Stimulated activated CD8-positive, alpha-beta memory T cell treated with anti-CD3 and anti-CD28 coated beads, Interleukin-15, amount 100 ng/mL, for 4 hours (primary cell): ENCODE measurements at places on chromosomes 1 and 21.

- DNase-seq: no peak
Observed at GRCh38 chr1:159897962-159898361, 2.0 kb downstream of the CFAP45 start.

- DNase-seq: no peak
Observed at GRCh38 chr1:34272152-34272551, 95.4 kb downstream of the C1orf94 start.

- no peak for DNase-seq
Observed at GRCh38 chr1:12244078-12244477, 14.2 kb downstream of the VPS13D start.

DNA sequence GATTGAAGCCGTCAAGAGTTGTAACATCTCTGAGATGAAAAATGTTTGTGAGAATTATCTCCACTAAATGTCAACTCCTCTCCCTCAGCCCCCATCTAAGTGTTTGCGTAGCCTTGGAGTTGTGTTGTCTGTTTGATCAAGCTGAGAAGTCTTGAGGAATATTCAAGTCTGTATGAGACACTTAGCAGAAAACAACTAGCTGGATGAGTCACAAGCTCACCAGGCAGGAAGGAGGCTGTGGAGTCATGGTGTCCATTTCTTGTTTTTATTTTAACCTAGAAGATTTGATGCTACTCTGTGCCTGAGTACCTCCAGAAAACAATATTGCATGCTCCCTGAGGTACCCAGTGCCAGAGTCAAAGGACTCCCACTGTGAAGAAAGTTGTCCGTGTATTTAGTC lies 211.6 kb upstream of the PLXNA2 start:
- no peak for DNase-seq

DNA sequence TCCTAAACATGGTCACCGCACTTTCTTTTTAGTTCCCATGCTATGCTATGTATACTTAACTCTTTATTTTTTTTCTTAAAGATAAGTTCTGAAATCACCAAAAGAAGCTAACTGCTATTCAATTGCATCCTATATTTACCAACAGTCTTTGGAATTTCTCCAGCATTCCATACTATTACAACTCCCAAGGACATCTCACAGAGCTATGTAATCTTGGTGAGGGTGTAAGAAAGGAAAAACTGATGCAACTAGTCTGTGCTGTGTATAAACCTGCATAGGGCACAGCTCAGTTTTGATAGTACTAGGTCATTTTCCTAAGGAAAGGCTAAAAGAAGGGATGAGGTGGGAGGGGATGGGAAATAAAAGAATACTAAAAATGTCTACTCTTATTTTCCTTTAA lies 78.0 kb downstream of the PTPN14 start:
- no peak for DNase-seq

- no peak for DNase-seq
Observed at GRCh38 chr1:115727706-115728249, 40.7 kb downstream of the CASQ2 start.

- DNase-seq: no peak
Observed at GRCh38 chr1:231122143-231122542, 39.7 kb upstream of the TRIM67 start.

DNA sequence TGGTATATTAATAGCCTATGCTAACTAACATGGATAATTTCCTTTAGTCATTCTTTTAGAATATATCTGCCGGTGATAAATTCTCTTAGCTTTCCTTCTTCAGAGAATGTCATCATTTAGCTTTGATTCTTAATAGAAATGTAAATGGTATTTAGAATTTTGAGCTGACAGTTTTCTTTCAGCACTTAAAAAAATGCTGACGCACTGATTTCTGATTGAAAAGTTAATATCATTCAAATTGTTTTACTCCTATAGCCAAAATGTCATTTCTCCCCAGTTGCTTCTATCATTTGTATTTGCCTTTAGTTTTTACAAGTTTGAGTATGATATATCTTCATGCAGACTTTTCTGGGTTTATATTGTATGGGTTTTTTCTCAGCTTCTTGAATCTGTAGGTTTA lies 668.0 kb downstream of the LTN1 start:
- no peak for DNase-seq

GRCh38 chr21:31482460-31482859 lies 138.4 kb upstream of the TIAM1 start:
- DNase-seq: no peak

- DNase-seq: no peak
Observed at GRCh38 chr21:45365186-45365607, 39.8 kb upstream of the COL18A1 start.

DNA sequence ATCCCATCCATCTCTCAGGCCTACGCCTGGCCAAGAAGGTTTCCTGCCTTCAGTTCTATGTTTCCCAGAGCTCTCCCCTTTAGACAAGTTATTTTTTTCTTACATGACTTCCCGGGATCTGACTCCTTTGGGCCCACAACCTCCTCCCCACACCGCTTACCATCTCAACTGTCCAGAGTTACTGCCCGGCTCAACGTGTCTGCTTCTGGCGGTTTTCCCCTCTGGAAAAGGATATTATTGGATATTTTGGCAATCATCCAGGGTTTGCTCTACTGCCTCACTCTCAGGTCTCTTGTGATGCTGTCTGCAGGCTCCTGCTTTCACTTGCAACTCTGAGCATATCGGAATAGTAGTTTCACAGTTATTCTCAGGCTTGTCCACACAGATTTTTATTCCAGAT lies 318.2 kb upstream of the CAMK1G start:
- no peak for DNase-seq

GRCh38 chr1:20367116-20367585 lies 76.5 kb downstream of the VWA5B1 start:
- DNase-seq: no peak

GRCh38 chr1:84037758-84038611 lies 39.1 kb upstream of the TTLL7 start:
- DNase-seq: no peak

DNA sequence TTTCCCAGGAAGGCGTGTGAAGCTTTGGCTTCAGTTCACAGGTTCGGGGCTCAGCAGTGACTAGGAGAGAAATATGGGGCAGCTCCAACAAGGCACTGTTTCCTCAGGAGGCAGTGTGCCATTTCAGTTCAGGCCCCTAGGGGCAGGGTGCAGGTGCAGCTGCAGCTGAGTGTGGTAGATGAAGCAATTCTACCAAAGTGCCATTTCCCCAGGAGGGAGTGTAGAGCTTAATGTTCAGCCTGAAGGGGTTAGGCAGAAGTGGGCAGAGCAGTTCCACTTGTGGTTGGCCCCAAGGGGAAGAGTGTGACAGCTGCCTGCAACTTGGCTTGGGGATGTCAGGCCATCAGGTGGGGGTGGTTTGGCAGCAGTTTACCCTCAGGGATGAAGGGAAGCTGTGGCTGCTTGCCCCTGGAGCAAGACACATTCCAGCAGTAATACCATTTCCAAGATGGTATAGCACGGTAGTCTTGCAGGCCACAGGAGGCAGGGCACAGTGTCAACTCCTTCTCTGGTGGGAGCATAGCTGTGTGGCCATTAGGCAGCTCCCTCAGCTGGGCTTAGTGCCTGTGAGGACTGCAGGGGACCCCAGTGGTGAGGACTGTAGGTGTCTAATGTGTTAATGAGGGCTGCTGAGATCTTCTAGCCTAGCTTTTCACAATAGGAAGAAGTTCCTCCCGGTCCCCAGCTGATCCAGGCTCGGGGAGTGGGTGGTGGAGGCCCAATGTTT lies 34.7 kb downstream of the RGSL1 start:
- no peak for DNase-seq

DNA sequence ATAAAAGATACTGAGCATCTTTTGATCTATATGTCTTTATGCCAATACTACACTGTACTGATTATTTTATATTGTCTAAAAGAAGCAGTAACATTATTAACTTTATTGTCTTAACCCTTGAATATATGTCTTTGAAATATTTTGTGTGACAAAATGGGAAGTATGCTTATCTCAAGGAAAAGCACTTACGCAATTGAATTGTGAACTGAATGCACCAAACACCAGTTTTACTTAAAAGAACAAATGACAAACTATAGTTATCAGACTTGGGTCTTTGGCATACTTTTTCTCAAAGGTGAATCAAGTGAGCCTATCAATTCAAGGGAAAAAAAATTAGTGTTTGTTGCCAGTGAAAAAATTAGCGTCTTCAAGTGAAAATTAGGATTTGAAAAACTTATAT lies 9.2 kb upstream of the SLC6A9 start:
- DNase-seq: no peak

DNA sequence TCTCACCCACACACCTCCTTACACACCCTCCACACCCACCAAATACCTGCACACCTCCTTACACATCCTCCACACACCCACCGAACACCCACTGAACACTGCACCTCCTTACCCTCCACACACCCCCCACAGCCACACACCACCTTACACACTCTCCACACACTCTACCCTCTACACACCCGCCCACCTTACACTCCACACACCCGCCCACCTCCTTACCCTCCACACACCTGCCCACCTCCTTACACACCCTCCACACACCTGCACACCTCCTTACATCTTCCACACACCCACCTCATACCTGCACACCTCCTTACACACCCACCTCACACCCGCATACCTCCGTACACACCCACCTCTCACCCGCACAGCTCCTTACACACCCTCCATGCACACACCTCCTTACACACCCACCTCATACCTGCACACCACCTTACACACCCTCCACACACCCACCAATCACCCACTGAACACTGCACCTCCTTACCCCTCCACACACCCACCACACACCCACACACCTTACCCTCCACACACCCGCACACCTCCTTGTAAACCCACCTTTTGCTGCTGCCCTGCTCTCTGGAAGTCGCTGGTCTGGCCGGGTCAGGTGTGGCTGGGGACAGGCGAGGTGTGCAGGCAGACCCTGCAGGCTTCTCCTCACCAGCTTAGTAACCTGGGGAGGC lies 38.5 kb downstream of the COQ8A start:
- DNase-seq: no peak

DNA sequence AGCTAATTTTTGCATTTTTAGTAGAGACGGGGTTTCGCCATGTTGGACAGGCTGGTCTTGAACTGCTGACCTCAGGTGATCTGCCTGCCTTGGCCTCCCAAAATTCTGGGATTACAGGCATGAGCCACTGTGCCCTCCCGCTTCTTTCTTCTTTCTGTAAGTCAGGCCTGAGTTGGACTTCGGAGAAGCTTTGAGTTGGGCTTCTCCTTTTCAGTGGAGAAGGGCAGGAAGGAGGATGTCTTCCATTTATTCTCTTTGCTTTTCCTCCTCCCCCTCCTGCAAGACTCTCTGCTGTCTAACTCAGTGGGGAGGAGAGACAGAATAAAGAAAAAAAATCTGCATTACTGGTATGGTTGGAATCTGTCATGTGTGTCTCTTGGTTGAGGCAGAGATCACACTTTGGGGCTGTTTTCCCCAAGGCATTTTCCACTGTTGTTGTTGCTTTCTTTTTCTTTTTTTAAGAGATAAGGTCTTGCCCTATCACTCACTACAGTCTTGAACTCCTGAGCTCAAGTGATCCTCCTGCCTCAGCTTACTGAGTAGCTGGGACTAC lies 13.2 kb upstream of the DEGS1 start:
- DNase-seq: no peak

- no peak for DNase-seq
Observed at GRCh38 chr1:194378517-194378916, 1192.1 kb upstream of the B3GALT2 start.
